ENCODE measurements at places on chromosomes 11 and 22. TPM values are rescaled to one million over a fixed set of nuclear protein-coding genes. Genes with fewer than 3 reads are reported as not detected.

- no peak for DNase-seq
Measured at GRCh38 chr11:71247551-71248250, 4.7 kb downstream of the SHANK2 start.

DNA sequence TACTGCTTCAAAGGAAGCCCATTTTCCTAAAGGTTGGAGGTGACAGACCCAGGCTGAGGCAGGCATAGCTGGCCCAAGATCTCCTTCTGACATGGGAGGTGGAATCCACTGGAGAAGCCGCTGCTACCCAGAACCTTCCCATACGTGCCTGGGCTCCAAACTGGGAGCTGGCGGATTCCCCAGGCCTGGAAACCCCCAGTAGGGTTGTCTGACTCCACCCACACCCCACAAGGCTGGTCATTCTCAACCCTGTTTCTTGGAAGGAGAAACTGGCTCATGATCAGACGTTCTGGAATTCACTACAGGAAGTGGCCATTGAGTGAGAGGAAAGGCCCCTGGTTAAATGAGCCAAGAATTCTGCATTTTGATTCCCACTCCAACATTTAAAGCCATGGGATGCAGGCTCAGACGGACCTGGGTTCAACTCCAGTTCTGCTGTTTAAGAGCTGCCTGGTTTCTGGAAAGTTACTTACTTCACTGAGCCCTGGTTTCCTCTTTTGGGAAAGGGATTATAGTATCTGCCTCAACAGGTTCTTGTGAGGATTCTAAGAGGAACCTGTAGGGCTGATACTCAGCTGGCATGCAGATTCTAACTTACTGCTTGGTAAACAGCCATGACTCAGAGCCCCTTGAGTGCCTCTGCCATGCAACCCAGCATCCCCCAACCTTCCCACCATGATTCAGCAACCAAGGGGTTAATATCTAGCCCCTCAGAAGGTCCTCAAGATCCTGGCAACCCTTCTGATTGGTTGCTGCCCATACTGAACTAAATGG is 19.4 kb upstream of the TSKU start:
- DNase-seq = no peak

- DNase-seq = no peak
Measured at GRCh38 chr11:76270389-76270788, 64.1 kb upstream of the WNT11 start.

GRCh38 chr22:42967933-42968332 is 47.0 kb downstream of the PACSIN2 start:
- DNase-seq = no peak

DNA sequence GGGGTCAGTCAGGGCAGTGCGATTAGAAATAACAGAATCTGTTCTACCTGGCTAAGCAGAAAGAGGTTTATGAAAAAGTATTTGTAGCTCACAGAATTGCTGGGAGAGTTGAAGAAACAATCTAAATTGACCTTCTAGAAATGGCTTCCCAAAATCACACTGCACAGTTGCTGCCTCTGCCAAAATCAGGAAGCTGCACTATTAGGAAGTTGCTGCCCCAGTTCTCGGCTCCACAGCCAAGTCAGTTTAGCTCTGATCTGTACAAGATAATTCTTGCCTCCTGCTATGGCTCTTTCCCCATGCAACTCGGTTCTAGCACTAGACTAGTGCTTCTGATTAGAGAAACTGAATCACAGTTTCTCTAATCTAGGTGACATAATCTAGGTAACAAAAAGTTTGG is 16.0 kb upstream of the CCDC90B start:
- no peak for DNase-seq

DNA sequence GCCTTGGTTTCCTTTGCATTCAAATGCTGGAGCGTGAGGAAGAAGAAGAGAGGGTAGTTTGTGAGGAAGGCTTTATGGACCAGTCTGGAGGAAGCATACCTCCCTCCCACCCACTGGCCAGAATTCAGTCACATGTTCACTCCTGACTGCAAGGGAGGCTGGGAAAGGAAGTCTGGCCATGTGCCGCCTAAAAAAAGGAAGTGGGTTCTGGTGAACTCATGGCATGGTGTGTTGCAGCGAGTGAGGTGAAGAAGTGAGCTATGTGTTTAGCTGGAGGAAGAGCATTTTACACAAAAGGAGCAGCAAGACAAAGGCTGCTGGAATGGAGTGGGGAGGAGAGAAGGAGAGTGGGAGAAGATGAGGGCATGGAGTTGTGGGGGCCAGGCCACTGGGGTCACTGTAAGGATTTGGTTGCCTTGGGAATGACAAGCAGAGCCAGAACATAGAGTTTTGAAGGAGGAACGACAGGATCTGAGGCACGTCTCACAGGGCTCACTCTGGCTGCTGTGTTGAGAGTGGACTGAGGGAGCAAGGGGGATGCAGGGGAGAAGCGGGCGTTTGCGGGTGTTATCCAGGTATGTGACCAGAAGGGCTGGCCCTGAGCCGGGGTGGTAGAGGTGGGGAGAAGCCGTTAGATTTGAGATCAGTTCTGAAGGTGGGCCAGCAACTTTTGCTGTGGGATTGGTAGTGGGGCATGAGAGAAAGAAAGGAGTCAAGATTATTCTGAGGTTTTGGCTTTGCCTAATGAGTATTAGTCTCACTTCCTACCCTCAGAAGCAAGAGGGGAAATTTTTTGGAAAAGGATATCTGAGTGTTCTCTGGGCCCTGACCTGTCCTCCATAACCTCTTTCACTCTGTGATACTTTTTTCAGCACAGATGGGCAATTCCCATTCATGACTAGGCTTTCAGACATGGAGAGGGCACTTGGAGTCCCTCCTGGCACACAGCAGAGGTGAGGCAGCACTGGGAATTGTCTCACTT is 26.4 kb downstream of the BMAL1 start:
- no peak for DNase-seq

DNA sequence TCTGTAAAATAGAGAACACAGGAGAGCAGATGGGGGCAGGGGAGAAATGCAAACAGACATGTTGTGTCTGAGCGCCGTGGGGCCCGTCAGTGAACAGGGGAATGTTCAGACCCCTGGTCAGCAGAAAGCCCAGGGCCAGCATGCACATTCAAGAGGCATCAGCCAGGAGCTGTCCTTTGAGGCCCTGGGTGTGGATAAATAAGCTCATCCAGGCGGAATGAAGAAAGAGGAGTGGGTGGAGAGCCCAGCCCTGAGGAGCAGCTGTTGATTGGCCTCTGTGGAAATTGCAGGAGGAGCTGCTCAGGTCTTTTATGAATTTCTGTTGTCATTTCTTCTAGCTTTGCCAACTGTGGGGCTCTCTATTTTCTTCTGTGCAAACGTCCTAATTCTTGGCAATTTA is 49.7 kb upstream of the CECR2 start:
- no peak for DNase-seq

DNA sequence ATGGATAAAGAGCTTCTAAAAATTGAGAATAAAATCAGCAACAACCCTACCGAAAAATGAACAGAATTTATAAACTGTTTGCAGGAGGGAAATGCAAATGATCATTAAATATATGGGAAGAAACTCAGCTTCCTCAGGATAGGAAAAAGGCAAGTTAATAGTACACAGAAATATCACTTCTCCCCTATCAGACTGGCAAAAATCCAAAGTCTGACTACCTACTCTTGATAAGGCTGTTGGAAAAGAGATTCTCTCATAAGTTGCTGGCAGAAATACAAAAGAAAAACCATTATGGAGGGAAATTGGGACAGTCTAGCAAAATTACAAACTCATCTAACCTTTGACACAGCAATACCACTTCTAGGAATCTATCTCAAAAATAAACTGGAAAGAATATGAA is 100.9 kb upstream of the LDLRAD3 start:
- DNase-seq = no peak

- no peak for DNase-seq
Measured at GRCh38 chr11:113728814-113729213, 22.7 kb upstream of the TMPRSS5 start.

Gene CHADL
- total RNA-seq = 0.56 TPM

Gene ASPHD2
- 3.5 TPM for total RNA-seq

Gene OR52E5
- not detected for total RNA-seq
